ENCODE measurements at places on chromosomes 7 and 10.
A peak's percentile ranks its signal among the peaks of the same experiment; 100 is the strongest.

DNA sequence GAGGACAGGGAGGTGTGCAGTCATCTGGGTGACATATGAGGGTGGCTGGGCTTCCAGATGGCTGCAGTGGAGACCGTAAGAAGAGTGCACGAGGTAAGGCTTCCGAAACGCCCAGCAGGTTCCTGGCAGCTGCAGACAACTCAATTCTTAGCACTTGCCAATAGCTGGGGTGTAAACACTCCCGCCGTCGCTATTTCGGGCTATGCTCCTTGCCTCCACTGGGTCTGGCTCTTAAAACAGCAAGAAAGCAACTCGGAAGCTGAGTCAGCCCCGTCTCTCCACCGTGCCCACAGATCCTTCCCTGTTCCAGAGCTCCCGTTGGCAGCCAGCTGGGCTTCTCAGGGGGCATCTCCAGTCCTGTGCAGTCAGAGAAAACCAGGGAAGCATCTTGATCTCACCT is 6.1 kb upstream of the PDGFA start:
- DNase-seq, result no peak

GRCh38 chr10:132405463-132405991 is 8.5 kb downstream of the PWWP2B start:
- no peak for DNase-seq

GRCh38 chr10:104351061-104351702 is 2.5 kb upstream of the CFAP58 start:
- no peak for DNase-seq

DNA sequence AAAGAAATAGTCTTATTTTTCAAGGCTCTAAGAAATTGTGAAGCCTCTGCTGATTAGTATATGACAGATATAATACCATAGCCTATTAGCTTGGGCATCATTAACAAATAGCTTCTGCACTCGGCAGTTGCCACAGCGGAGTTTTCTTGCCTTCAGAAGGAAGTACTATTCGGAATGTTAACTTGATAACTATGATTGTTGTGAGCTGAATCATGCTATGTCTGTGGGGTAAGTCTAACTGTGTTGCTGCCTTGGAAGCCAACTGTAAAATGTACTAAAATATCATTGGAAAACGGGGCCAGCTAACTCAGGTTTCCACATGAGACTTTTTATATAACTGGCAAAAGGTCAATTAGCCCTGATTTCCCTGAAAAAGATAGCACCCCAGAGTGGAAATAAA is 93.2 kb downstream of the TWIST1 start:
- DNase-seq, result no peak

GRCh38 chr7:152392254-152392653 is 43.5 kb downstream of the KMT2C start:
- DNase-seq, result no peak

- no peak for DNase-seq
These were observed 1140.0 kb upstream of the AUTS2 start for GRCh38 chr7:68458010-68458908.

DNA sequence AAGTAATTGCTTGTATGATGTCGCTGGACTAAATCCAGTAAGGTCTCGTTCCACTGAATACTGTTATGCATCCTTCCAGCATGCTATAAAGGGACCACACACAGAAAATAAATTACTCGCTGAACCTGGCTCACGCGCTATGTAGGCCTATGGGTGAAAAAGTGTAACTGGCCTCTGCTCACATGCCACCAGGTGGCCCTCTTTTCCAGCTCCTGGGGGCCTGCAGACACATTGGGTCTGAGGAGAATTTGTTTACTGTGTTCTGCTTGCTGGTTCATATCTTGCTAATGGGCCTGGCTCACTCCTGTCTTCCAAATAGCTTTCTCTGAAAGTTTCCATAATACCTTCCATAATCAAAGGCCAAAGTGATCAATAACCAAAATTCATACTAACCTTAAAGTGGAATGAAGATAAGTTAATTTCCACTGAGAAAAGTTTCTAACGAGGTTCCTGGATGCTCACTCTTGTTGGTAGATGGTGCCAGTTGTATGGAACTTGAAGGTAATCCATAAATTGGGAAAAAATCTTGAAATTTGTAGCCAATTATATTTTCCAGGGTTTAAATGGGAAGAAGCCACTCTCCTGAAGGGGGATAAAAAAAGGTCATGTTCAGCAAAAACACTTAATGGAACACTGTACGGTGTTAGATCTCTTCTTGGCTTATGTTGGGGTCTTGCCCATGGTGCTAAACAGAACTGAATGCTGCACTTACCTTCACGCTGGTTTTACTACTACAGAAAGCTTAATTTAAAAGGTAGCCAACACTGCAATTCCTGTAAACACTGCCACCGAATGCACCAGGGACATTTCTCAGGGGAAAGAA is 27.0 kb upstream of the ZPBP start:
- DNase-seq, result peak; percentile 66

GRCh38 chr7:106178593-106179134 is 66.6 kb upstream of the SYPL1 start:
- DNase-seq, result peak; percentile 30

- DNase-seq, result no peak
These were observed 353.2 kb upstream of the KLF6 start for GRCh38 chr10:4138146-4138721.

GRCh38 chr7:95772298-95772770 is at the start of gene DYNC1I1:
TSS of gene DYNC1I1 (plus strand) at chr7:95772554. CDS start at chr7:95804730, 32,176 bp downstream.
- DNase-seq, result peak; percentile 67

GRCh38 chr7:122312789-122313188 is 8.2 kb upstream of the FEZF1 start:
- DNase-seq, result no peak

GRCh38 chr10:131702531-131703356 is 198.1 kb upstream of the PPP2R2D start:
- no peak for DNase-seq

DNA sequence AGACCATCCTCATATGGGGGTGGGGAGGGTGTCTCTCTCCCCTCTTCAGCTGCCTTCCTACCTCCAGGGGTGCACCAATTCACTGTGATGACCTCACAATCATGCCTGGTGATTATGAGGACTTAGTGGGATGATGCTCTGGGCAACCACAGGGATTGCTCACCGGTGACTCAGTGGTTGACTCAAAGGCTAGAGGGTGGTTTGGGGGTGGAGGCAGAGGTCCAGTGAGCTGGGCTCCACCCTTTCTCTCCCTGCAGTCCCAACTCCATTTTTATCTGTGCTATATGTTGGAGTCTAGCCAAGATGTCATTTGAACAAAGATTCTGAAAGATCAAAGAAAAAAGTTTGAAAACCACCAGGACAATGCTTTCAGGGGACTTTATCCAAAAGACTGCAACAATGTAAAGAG is 286.9 kb downstream of the KCNMA1 start:
- DNase-seq, result peak; percentile 31

DNA sequence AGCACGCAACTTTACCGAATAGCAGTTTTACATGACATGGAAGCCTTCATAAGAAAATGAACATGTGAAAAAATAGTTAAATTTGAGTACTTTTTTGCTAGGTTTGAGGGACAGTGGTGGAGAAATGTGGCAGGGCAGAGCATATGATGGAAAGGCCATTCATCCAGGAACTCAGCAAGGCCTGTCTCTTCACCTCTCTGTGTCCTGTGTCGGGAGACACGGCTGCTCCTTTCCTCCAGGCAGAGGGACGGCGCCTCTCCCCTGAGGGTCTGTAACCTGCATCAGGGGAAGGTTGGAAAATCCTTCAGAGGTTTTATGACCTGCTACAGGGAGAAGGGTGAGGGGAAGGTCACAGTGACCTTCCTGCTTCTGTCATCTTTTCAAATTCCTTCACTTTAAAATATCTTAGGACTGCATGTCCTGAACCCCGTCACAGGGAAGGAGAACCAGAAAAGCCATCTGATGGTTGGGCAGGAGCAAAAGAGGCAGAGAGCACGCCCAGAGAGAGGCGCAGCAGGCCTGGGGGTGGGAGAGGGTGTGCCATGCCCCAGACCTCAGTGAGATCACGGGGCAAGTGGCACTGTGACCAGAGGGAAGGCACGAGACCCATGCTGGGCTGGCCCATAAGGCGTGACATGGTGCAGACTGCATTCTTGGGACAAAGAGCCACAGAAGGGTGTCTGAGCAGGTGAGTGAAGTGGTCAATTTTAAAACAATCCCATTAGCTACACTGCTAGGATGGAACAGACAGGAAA is 44.0 kb downstream of the GSDME start:
- DNase-seq, result no peak

GRCh38 chr10:78981970-78982281 is 86.8 kb upstream of the ZMIZ1 start:
- DNase-seq, result no peak

- DNase-seq, result no peak
These were observed 1238.9 kb downstream of the XPNPEP1 start for GRCh38 chr10:108684431-108684830.

DNA sequence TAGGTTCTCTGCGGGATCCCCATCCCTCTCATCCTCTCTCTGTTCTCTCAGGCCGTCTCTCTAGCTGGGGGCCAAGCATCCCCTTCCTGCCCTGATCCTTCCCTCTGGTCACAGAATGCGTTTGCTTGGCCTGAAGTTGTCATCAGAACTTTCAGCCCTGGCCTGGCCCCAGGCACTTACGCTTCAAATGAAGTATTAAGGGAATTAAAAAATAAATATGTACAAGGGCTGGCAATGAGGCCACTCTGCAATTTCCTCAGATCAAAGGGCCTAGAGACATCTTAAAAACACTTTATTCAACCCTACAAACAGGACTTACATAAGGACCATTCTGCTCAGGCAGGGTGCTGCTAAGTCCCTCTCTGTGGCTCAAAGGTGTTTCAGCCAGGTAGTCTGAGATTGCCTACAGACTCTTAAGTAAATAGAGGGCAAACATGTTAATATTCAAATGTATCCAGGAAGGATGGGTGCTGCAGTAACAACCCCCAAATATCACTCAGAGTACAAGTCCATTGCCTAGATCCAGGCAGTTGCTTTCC is 16.0 kb downstream of the SFTPD start:
- no peak for DNase-seq

GRCh38 chr7:25613912-25614311 is 385.6 kb upstream of the NPVF start:
- no peak for DNase-seq

- DNase-seq, result peak; percentile 61
These were observed 1.7 kb upstream of the CXCL12 start for GRCh38 chr10:44386546-44387052.

GRCh38 chr10:4077804-4078203 is 292.8 kb upstream of the KLF6 start:
- DNase-seq, result no peak

DNA sequence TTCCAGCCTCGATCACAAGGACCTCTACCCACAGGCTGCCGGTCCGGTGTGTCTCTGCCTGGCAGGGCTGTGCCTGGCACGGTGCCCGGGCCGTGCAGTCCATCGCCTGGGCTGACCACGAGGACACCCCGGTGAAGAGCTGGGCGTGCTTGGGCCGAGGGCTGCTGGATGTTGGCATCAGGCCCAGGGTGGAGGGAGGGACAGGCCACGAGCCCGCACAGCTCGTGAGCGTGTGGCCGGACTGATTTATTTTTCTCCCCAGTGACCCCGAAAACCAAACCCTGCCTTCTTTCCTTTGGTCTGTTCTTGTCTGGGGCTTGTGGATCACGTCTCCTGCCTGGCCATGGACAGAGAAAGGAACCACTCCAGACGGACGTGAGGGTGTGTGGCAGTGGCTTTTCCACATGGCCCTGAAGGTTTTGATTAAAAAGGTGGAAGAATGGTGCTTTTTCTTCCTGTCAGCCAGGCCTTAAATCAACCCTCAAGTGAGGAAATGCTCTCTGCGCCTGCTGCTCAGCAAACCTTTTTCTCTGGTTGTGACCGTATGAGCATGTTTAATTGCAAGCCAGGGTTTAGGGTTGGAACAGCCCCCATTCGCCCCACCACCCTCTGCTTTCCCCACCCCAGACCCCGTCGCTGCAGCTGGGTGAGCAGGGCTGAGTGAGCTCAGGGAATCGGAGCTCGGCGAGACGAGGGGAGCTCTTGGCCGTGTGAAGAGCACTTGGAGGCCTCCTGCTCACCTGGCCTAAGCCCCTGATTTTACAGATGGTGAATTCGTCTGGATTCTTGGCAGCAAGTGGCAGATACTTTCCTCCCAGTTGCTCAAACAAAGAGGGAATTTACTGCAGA is 130.1 kb downstream of the RGS10 start:
- DNase-seq, result no peak

- peak; percentile 69 for DNase-seq
These were observed 10.7 kb upstream of the IDI2 start for GRCh38 chr10:1036341-1036791.

- no peak for DNase-seq
These were observed 88.1 kb upstream of the NPVF start for GRCh38 chr7:25316366-25316765.

Measured in activated CD4-positive, alpha-beta T cell treated with anti-CD3 and anti-CD28 coated beads for 36 hours (primary cell).